ENCODE measurements at places on chromosomes 6 and 20.

DNA sequence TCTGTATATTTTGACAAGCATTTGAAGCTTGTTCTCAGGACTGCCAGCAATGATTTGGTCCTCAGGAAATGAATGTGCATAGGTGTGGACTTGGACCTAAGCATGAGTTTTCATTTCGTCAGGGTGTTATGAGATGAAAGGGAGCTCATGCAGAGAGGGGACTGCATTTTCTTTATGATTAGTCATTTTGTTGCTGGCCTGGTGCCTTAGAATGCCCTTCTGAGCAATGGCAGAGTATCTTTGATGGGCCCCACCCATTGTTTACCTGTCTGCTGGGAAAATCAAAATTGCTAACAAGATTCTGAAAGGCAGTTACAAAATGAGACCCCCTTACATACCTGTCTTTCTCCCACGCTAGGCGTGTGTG is 51.5 kb upstream of the MTHFD1L start:
- DNase-seq = no peak

GRCh38 chr6:140203661-140204147 is 829.3 kb upstream of the CITED2 start:
- no peak for DNase-seq

- DNase-seq = peak; percentile 35
These were observed 51.2 kb upstream of the RANBP9 start for GRCh38 chr6:13762611-13763441.

DNA sequence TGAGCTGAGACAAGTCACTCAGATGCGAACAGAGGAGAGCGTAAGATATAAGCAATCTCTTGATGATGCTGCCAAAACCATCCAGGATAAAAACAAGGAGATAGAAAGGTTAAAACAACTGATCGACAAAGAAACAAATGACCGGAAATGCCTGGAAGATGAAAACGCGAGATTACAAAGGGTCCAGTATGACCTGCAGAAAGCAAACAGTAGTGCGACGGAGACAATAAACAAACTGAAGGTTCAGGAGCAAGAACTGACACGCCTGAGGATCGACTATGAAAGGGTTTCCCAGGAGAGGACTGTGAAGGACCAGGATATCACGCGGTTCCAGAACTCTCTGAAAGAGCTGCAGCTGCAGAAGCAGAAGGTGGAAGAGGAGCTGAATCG is 9.5 kb upstream of the SNRNP48 start:
- DNase-seq = no peak

GRCh38 chr6:148348778-148349177 is 6.1 kb downstream of the SASH1 start:
- DNase-seq = no peak

- DNase-seq = peak; percentile 12
These were observed 172.1 kb upstream of the GGTLC1 start for GRCh38 chr20:24160563-24161281.

- DNase-seq = no peak
These were observed 38.3 kb downstream of the BCL2L1 start for GRCh38 chr20:31684153-31685015.

DNA sequence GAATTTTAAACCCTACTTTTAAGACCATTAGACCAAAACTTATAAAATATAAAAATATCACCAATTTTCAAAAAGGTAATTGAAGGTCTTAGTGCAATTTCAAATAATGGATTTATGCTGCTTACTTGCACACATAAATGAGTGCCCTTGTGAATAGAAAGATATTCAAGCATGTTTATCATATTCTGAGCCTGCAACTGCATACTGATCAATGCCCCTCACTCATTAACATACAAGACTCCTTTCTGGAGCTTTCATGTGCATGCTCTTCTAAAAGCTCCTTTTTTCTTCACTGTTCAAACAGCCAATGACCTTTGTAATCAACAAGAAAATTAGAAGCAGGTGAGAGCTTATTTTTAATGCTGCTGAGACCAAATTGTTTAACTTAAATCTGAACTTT is 1139.3 kb downstream of the HACE1 start:
- DNase-seq = no peak

DNA sequence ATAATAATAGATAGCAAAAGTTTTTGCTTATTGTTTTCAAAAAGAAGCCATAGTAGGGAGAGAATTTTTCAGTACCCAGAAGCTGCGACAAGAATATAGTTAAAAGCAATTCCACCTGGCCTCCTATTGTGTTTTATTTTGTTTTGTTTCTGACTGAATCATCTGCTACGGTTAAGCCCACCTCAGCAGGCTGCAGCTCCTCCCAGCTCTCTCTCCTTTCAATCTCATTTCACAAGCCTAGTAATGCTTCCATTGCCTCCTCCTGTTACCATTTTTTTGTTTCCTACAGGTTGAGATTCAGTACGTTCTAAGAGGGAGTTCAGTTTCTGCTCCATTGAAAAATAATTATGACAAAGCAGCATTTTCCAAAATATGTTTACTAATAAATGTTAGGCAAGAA is 77.9 kb downstream of the PCSK2 start:
- DNase-seq = no peak

DNA sequence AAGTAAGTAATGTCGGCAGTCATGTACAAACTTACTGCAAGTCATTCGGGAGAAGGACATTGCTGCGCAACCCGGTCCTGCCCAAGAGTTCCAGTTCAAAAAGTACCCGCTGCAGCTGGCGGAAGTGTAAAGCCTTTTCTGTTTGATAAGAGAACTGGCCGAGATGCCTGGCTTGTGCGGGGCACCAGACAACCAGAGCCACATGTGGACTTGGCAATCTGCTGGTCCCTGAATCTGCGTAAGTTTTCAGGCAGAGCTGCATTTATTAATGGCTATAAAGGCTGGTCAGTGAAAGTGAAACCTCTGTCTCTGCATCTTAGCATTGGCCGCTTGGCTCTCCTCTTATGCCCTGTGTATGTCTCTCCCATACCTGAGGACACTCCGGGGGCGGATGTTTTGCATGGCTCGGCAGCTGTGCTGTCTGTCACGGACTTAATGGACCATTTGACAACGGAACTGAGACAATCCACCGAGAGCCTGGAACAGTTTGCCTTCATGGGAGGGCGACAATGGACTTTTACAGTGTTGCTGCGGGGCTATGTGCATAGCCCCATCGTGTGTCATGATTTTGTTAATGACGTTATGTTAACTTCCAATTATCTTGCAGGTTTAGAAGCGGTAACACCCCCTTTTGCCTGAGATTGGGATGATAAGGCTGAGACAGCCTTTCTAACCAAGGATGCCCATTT is 19.8 kb upstream of the RGS17 start:
- DNase-seq = no peak

DNA sequence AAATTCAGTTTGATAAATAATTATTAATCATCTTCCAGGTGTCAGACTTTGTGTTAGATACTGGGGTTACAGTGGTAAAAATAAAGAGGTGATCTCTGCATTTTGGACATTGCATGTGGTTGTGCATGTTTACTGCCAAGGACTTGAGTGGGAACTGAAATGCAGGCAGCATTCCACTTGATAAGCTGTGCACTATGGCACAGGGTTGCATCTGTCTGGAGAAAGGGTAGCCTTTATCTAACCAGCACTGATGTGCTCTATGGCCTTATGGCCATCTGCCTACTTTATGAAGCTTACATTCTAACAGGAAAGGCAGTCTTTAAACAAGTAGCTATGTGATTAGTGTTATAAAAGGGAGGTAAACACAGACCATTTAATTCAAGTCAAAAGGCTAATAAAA is 53.0 kb upstream of the MLIP start:
- DNase-seq = no peak

DNA sequence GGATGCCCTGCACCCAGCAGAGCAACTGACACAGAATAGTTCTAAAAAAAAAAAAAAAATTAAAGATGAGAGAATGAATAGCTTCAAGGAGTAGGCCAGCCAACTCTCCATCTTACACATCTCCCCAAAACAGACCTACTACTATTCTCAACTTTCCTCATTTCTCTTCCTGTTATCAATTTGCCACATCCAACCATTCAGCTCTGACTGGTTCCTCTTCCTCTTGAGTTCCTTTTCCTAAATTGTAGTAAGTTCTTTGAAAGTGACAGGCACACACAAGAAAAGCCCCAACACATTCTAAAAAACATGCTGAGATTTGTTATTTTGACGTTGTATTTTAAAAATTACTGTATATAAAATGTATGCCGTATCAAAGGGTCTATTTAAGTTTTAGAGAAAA is 117.2 kb downstream of the PDSS2 start:
- DNase-seq = no peak

DNA sequence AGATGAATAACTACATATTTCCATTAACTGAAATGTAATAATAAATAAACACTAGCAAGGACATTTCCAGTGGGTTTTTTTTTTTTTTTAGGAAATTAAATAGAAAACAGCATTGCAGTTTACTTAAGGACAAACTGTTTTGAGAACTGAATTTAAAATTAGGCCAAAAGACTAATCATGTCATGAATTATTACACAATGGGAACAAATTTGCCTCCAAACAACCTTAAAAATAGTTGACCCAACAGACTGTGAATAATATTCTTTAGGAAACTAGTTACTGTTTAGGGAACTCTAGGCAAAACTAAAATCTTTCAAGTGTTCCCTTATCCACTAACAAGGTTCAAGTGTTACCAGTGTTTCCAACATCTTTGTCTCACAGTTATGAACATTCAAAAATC is 16.4 kb upstream of the COL12A1 start:
- no peak for DNase-seq

GRCh38 chr20:37904008-37904642 is 1.2 kb downstream of the VSTM2L start:
- DNase-seq = no peak

DNA sequence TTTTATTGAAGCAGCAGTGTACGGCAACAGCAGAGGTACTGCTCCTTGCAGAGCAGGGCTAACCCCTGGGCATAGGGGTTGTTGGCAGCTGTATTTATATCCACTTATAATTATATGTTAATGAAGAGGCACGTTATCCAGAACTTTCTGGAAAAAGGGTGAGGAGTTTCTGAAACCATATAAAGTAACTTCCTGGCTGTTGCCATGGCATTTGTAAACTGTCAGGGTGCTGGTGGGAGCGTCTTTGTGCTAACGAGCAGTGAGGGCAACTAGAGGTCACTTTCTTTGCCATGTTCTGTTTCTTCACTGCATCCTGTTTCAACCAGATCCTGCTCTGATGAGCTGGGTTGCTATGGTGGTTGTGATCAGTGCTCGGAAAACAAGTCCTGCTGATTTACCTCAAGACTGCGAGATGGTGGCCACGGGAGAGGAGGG is 11.1 kb upstream of the ARFGEF2 start:
- no peak for DNase-seq

DNA sequence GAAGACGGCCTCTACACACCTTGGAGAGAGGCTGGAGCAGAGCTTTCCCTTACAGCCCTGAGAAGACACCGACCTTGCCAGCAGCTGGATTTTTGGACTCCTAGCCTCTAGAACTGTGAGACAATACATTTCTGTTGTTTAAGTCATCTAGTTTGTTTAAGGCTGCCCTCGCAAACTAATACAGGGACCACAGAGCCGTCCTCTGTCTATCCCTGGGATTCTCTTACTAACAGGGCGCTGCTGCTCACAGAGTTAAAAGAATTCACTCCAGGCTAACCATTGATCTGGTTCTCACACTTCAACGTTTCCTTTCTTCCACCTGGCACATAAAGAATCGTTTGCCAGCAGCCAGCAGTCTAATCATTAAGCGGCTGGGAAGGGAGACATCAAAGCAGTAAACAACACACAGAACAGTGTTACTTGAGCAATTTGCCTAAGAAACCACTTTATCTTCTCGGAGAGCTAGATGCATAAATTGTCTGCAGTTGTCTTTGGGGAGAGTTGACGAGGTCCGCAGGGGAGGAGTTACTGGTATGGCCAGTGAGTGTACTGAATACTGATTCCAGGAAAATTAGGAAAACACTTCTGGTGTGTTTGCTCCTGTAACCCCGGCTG is 103.5 kb upstream of the AKAP12 start:
- DNase-seq = no peak

- no peak for DNase-seq
These were observed 6.5 kb upstream of the BPIFB1 start for GRCh38 chr20:33276303-33277113.

- DNase-seq = no peak
These were observed 26.7 kb downstream of the TNXB start for GRCh38 chr6:32082478-32082877.

- no peak for DNase-seq
These were observed 104.0 kb downstream of the CD2AP start for GRCh38 chr6:47581591-47581990.

DNA sequence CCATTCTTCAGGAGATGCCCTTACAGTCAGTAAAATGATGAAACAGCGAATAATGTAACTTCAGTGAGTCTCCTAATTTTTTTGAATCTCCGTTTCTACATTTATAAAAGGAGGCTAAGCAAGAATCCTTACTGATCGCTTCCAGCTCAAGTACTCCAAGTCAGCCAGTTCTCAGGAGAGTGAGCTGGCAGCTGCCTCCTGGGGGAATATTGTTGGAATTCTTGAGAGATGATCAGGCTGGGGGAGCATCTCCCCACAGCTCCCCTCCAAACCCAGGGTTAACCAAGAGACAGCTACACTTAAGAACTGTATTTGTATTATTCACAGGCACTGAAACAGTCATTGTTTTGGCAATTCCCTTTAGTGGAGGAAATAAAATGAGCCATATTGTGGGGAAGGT is 89.1 kb upstream of the PCSK2 start:
- no peak for DNase-seq

- no peak for DNase-seq
These were observed 334.0 kb upstream of the CHD6 start for GRCh38 chr20:41952166-41952565.

DNA sequence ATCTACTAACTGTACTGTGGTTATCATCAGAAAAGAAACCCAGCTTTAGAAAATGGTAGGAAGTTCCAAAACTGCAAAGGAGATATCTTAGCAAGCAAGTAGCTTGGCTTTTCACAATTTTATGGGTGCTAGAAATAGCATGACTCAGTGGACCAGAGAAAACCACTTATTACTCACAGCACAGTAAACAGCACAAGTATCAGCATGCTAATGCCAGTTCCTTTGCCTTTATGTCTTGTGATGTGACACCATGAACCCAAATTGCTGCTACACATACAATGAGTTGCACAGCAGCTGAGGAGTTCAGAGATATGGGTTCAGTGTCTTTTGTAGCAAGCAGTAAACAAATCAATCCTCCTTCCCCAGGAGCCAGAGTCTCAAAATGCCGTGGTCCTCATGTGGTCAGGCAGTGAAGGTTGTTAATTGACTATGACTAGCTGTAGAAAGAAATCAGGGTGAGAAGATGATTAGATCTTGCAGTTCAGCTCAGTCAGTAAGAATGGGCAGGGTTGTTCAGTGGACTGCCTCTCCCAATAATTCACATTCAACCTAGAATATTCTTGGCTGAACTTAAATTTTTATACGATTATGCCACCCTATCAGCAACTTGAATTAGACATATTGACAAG is 73.3 kb downstream of the OPRM1 start:
- DNase-seq = no peak

DNA sequence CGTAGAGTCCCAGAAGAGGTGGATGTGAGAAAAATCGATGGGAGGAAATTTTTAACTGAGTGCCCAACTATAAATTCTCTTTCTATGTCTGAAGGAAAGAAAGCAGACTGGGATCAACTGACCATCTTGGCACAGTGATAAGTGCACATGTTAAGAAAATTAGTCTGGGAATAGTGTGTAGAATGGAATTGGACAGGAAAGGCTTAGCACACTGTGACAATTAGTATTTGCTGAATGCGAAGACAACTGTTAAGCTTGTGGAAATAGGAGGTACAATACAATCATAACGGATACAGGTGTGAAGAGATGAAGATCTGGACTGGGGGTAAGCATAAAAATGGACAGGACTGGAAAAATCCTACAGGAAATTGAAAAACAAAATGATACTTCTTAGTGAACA is 114.3 kb downstream of the FAM50B start:
- no peak for DNase-seq

GRCh38 chr20:15710636-15711035 is 862.6 kb downstream of the KIF16B start:
- DNase-seq = no peak

GRCh38 chr6:37655666-37656065 is 42.0 kb downstream of the MDGA1 start:
- no peak for DNase-seq
